Hepatocyte (in vitro differentiated cells): ENCODE measurements at places on chromosomes 2 and 18. TPM values are rescaled to one million over a fixed set of nuclear protein-coding genes. Genes with fewer than 3 reads are reported as not detected.
A peak's percentile ranks its signal among the peaks of the same experiment; 100 is the strongest.

The TMEM37 gene
- 89.9 and 123 TPM in 2 replicates for polyA plus RNA-seq

GRCh38 chr2:173578404-173579107 is 223.9 kb downstream of the CDCA7 start:
- DNase-seq = no peak

DNA sequence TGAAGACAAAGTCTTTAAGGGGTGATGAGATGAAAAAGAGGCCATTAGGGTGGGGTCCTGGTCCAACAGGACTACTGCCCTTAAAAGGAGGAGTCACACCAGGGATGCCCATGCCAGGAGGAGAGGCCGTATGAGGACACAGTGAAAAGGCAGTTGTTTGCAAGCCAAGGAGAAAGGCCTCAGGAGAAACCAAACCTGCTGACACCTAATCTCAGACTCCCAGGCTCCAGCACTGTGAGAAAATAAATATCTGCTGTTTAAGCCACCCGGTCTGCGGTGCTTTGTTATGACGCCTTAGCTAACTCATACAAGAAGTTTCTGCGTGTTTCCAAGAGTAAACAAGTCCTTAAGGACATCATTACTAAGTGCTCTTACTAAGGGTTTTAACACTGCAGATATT is 93.6 kb downstream of the DNER start:
- no peak for DNase-seq

The SMYD1 gene
- 0.10 TPM in 1 of 2 replicates, not detected in the other for polyA plus RNA-seq

- DNase-seq = no peak
Measured at GRCh38 chr2:238852206-238852869, 4.5 kb downstream of the TWIST2 start.

The LCT gene
- polyA plus RNA-seq = 0.51 and 1.0 TPM in 2 replicates

GRCh38 chr2:95264624-95265023 is 9.6 kb upstream of the PROM2 start:
- no peak for DNase-seq

The AMER3 gene
- 0.05 and 0.50 TPM in 2 replicates for polyA plus RNA-seq

- no peak for DNase-seq
Measured at GRCh38 chr2:42987112-42987922, 194.9 kb upstream of the HAAO start.

The TNFAIP6 gene
- polyA plus RNA-seq = 9.8 and 10.5 TPM in 2 replicates

GRCh38 chr18:63683152-63683551 is 19.6 kb upstream of the SERPINB11 start:
- DNase-seq = peak; percentile 75

The SERPINB10 gene
- polyA plus RNA-seq = not detected in 2 replicates

The VIT gene
- polyA plus RNA-seq = 0.25 and 1.5 TPM in 2 replicates

The ERMN gene
- 0.24 and 0.64 TPM in 2 replicates for polyA plus RNA-seq

The NCKAP5 gene
- 1.8 and 2.2 TPM in 2 replicates for polyA plus RNA-seq

The HNMT gene
- polyA plus RNA-seq = 16.4 and 23.4 TPM in 2 replicates

DNA sequence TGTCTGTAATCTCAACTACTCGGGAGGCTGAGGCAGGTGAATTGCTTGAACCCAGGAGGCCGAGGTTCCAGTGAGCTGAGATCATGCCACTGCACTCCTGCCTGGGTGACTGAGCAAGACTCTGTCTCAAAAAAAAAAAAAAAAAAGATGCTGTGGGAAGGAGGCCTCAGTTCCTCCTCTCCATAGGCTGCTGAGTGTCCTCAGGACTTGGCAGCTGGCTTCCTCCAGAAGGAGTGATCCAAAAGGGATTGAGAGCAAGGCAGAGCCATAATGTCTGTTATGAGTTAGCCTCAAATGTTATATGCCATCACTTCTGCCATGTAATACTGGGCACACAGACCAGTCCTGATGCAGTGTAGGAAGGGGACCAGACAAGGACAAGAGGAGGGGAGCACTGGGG is 6.6 kb upstream of the NPC1 start:
- no peak for DNase-seq

The GKN1 gene
- 0.25 and 0.79 TPM in 2 replicates for polyA plus RNA-seq

The UGT1A10 gene
- polyA plus RNA-seq = not detected in 2 replicates

The CXCR1 gene
- polyA plus RNA-seq = not detected in 2 replicates

GRCh38 chr2:190582736-190583506 is 48.4 kb upstream of the NEMP2 start:
- DNase-seq = no peak

The COLEC12 gene
- 28.3 and 33.3 TPM in 2 replicates for polyA plus RNA-seq

DNA sequence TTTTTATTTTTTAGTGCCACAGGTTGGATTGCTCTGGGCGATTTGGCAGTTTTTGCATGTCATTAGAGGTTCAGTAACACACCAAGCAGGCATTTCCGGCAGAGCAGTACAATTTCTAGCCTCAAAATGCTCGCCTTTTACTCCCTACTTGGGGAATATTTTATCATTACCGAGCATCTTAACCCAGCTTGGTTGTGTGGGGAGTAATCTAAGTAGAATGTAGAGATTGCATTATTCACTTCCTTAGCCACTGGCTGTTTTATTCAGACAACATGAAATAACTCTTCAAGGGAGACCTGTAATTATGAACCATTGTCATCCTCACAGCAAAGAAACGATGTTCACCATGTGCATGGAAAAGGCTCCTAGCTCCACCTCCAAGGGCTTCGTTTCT is 13.1 kb downstream of the GRP start:
- DNase-seq = no peak

GRCh38 chr2:127479219-127479825 is 47.0 kb downstream of the IWS1 start:
- peak; percentile 74 for DNase-seq

GRCh38 chr2:170152421-170152820 is 25.5 kb upstream of the MYO3B start:
- DNase-seq = no peak

DNA sequence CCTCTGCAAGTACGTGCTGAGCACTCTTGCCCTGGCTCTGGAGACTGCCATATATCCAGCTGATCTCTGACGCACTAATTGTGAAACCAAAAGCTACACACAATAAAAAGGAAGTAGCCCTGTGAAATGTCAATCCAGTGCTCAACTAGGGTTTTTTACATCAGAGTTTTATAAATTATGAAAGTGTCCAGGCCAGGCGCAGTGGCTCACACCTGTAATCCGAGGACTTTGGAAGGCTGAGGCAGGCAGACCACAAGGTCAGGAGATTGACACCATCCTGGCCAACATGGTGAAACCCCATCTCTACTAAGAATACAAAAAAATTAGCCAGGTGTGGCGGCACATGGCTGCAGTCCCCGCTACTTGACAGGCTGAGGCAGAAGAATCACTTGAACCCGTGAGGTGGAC is 24.5 kb upstream of the PEX13 start:
- no peak for DNase-seq

GRCh38 chr2:105057005-105057404 is 19.1 kb downstream of the MRPS9 start:
- DNase-seq = no peak
